ENCODE measurements at places on chromosomes 3 and 15.
A peak's percentile ranks its signal among the peaks of the same experiment; 100 is the strongest.

DNA sequence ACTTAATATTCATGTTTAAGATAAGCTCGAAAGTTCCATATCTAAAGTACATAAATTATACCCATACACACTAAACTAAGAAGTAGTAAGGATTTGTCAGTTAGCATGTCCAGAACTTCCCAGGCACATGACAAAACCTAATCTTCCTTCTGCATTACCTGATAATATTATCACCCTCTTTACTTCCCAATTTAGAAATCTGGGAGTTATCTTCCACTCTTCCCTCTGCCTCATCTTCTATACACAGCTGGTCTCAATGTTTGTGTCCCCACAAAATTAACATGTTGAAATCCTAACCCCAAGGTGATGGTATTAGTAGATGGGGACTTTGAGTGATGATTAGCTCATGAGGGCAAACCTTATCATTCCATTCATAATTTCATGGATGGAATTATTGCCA, 15.3 kb downstream of the GABPB1 start:
- DNase-seq, result no peak

DNA sequence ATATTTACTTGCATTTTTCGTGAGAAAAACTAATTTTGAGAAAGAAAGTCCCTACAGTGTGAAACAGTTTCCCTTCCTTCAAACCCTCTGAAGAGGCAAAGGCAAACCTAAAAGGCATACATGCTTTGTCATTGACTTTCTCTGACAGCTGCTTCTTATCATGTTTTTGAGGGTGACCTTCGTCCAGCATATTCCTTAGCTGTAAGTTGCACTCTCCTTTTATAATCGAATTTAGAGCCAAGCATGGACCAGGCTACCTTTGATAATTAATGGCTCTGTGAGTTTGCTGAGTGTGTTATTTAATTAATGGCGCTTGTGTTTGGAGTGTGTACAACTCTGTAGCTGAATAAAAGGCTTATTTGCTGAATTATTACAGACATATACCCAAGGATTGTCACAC, 684.2 kb upstream of the CFAP20DC start:
- DNase-seq, result no peak

DNA sequence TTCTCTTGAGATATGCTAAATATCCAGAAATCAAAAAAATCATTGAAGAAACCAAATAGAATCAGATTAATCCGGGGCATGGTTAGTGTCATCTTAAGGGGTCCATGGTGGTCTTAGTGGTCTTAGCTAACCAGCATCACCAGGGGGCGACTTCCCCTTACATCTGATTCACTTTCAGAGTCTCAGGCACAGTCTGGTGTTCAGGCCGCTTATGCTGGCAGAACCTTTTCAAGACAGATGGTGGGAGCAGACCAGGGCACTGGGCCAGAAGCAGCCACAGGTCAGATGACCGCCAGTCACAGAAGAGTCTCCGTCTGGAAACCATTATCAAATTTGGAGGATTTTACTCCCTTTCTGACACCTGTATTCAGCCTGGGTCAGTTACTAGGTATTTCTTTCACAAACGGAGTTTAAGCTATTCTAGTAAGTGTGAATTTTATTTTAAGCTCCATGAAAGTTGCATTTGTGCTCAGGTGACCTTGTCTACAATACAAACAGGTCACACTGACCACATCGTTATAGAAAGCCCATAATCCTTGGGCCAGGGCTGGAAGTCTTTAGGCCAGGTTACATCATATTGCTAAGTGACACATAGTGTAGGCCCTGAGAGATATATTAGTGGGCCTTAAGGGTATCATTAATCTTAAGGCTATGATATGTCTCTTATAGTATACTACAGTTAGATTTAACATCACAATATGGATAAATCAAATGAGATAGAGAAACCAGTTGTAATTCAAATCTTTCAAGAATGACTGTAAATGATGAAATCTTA, 365.5 kb downstream of the GBE1 start:
- no peak for DNase-seq

DNA sequence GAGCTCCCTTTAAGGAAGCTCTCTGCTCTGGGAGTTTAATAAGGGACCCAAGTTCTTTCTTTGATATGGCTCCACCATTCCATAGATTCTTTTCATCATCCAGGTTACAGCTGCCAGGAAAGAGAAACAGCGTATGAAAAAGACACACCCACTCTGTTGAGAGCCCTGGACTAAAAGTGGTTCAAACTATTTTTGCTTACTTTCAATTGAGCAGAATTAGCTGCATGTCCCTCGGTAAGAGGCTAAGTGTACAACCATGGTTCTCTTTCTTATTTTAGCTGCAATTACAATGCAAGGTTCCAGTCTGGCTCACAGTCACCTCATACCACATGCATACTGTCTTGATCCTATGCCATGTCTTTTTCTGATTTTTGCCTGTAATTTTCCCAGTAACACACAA, 1288.3 kb downstream of the NSUN3 start:
- no peak for DNase-seq

GRCh38 chr3:187104933-187105332, 34.4 kb downstream of the RPL39L start:
- DNase-seq, result peak; percentile 21

- DNase-seq, result no peak
Measured at GRCh38 chr3:181455276-181455675, 256.4 kb upstream of the SOX2 start.

GRCh38 chr3:192133271-192133670, 594.1 kb downstream of the FGF12 start:
- DNase-seq, result no peak

DNA sequence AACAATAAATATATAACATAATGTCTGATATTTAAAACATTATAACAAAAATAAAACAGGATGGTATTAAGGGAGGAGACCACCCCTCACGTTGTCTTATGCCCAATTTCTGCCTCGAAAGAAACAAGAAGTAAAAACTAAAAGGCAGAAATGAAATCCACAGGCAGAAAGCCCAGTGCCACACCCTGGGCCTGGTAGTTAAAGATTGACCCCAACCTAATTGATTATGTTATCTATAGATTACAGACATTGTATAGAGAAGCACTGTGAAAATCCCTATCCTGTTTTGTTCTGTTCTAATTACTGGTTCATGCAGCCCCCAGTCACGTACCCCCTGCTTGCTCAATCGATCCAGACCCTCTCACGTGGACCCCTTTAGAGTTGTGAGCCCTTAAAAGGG, 22.3 kb upstream of the ACP3 start:
- no peak for DNase-seq

- no peak for DNase-seq
Measured at GRCh38 chr3:143822374-143822773, 25.9 kb downstream of the SLC9A9 start.

DNA sequence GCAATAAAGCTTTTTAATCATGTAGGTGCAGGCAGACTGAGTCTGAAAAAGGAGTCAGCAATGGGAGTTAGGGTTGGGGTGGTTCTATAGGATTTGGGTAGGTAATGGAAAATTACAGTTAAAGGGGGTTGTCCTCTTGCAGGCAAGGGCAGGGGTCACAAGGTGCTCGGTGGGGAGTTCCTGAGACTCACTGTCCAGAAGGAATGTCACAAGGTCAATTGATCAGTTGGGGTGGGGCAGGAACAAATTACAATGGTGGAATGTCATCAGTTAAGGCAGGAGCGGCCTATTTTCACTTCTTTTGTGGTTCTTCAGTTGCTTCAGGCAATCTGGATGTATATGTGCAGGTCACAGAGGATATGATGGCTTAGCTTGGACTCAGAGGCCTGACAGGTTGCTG, 13.9 kb downstream of the CCR5AS start:
- no peak for DNase-seq

DNA sequence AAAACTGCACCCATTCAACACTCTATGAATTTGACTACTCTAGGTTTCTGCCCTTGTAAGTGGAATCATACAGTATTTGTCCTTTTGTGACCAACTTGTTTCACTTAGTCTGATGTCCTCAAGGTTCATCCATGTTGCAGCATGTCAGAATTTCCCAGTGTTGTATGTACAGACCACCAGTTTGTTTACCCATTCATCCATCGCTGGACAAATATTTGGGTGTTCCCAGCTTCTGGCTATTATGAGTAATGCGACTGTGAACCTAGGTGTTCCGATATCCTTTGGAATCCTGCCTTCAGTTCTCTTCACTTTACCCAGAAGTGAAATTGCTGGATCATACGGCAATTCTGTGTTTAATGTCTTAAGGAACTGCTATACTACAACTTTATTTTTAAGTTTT, 12.6 kb downstream of the RPL32 start:
- DNase-seq, result no peak

DNA sequence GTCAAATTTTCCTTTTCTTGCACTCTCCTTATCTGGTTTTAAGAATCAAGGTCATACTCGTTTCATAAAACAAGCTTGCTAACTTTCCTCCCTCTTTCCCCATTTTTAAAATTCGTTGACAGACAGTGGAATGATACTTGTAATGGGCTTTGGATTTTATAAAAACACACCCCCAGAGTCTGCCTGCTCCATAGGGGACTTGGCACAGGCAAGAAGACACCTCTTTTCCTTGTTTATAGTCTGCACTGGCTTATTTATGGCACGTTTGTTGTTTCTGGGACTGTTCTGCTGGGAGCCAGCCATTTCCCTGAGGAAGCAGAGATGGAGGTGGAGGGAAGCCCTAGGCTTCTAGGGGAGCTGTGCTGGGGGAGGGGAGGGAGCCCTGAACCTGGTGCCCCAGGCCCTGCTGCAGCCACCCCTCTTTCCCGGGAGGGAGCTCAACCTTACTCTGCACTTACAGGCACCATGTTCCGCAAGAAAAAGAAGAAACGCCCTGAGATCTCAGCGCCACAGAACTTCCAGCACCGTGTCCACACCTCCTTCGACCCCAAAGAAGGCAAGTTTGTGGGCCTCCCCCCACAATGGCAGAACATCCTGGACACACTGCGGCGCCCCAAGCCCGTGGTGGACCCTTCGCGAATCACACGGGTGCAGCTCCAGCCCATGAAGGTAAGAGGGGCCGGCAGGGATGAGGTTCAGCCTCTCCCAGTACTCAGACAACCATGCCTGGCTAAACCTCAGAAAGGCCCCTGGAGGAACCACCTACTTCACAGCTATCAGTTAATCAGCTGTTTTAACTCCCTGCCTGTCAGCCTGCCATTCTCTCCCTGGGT, 18.3 kb downstream of the ANKRD63 start:
- no peak for DNase-seq

DNA sequence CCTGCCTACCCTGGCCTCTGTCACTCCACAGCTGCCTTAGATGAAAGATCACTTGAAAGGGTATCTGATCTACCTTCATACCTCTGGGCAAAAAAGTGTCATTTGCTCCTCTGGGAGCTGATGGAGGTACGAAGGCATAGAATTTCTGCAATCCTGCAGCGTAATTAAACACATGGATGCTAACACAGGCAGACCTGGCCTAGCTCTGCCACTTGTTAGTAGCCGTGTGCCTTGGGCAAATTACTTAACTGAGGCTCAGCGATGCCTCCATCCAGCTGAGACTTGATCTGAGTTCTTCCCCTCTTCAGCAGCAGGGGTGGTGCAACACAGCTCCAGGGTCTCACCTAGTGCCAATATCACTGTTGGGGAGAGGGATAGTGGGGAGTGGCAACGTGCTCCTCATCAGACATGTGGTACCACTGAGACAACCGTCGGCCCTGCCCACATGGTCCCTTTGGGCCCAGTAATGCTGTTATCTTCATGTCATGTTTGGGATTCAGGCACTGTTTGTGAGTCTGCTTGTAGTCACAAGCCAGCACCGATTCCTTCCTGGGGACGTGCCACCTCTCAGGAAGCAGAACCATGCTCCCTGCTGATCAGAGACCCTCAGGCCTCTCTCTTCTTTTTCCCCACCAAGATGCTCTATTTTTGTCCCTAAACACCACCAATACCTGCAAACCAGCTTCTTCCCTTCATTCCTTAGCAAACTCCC, 34.1 kb upstream of the PIAS1 start:
- no peak for DNase-seq

GRCh38 chr15:69367236-69367635, 46.9 kb upstream of the KIF23 start:
- no peak for DNase-seq

GRCh38 chr15:60002528-60003218, 1.4 kb upstream of the FOXB1 start:
- DNase-seq, result no peak

- no peak for DNase-seq
Measured at GRCh38 chr15:25679492-25679891, 183.6 kb downstream of the ATP10A start.
